ENCODE measurements at places on chromosomes 6 and 20. TPM values are rescaled to one million over a fixed set of nuclear protein-coding genes. Genes with fewer than 3 reads are reported as not detected.

Gene MUCL3
- not detected for total RNA-seq

Gene TMEM244
- total RNA-seq, result not detected

GRCh38 chr6:38584731-38585130 is 55.0 kb downstream of the BTBD9 start:
- H3K36me3 ChIP-seq, result no peaks in the 10 kb centered on the region
- H3K27me3 ChIP-seq, result no peaks in the 10 kb centered on the region
- no peak for DNase-seq
- no peak overlapping the region for H3K27ac ChIP-seq
- no peaks in the 10 kb centered on the region for H3K4me1 ChIP-seq

GRCh38 chr6:53986721-53987521 is 124.3 kb upstream of the MLIP start:
- H3K27ac ChIP-seq, result no peak overlapping the region
- no peaks in the 10 kb centered on the region for H3K36me3 ChIP-seq
- peaks cover 5% of the 10 kb centered on the region for H3K4me1 ChIP-seq

- no peak overlapping the region for H3K27ac ChIP-seq
- no peaks in the 10 kb centered on the region for H3K27me3 ChIP-seq
- no peak overlapping the region for H3K4me3 ChIP-seq
- H3K36me3 ChIP-seq, result peaks cover 65% of the 10 kb centered on the region
- DNase-seq, result peak; percentile 37
Observed at GRCh38 chr6:2890976-2891767, 11.9 kb downstream of the SERPINB9 start.

Gene ARMH2
- total RNA-seq, result not detected

Gene PTCRA
- total RNA-seq, result not detected

DNA sequence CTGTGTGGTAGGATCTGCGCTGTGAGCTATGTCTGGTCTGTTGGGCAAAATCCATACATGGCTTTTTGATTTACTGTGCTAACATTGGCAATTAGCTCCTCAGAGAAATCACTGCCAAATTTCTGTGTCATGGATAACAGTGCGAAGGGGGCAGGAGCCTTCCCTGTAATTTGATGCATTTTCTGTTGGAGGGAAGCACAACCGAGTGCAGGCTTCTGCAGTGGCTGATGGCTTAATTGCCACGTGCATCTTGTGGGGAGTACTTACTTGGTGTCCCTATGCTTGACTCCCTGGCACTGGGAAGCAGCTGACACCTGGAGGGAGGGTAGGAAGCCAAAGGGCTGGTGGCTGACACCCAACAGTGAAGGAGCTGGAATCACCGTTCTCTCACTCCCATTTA is 99.3 kb upstream of the PROKR2 start:
- no peaks in the 10 kb centered on the region for H3K4me1 ChIP-seq
- no peak overlapping the region for H3K4me3 ChIP-seq
- no peaks in the 10 kb centered on the region for H3K36me3 ChIP-seq
- H3K27ac ChIP-seq, result no peak overlapping the region
- no peaks in the 10 kb centered on the region for H3K27me3 ChIP-seq
- DNase-seq, result peak; percentile 50

DNA sequence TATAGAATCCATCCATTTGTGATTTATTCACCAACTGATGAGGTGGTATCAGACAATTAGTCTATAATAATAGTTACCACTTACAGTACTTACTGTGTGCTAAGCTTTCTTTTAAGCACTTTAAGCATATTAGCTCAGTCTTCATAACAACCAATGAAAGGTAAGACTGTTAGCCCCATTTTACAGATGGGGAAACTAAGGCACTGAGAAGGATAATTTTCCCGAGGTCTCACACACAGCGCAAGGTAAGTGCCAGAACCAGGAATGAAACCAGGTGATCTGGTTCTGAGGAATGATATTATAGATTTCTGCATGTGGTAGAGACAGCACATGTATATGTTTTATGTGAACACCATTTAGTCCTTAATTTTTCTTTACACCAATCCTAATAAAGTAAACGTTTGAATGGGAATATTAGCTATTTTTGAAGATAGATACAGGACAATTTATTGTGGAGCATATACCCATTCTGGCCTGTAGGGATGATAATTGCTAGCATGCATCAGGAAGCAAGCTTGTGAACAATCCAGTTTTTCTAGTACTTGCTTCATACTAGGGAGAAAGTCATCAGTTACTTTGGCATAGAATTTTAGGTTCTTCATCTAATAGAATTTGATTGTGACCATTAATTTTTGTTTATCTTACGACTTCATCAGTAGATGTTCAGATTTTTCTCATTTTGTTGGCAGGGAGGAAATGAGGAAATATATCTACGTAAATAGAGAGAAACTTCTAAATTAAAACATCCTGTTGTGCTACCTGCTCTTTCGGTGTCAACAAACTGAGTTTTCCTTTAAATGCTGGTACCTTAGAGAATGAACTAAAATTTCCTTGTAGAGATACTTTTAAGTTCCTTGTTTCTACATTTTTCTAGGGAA is 3.0 kb downstream of the YWHAB start:
- peaks cover 75% of the 10 kb centered on the region for H3K4me1 ChIP-seq
- H3K27me3 ChIP-seq, result no peaks in the 10 kb centered on the region
- H3K27ac ChIP-seq, result no peak overlapping the region
- DNase-seq, result no peak
- no peak overlapping the region for H3K4me3 ChIP-seq

Gene MYH7B
- total RNA-seq, result 0.17 TPM

DNA sequence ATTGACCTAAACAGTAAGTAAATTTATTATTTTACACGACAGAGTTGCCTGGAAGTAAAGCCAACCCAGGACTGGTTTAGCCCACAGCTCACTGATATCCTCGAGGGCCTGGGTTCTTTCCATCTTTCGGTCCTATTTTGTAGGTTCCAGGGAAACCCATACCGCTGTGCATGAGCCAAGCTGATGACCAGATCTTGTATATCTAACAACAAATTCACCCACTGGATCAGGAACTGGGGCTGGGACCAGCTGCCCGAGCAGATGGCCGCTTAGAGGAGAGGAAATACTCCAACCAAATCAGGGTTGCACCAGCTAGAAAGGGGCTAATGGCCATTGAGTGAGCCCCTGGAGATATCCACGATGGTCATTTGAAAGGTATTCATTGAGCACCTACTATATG is 139.2 kb downstream of the BACH2 start:
- no peaks in the 10 kb centered on the region for H3K27me3 ChIP-seq
- H3K36me3 ChIP-seq, result no peaks in the 10 kb centered on the region
- peaks cover 5% of the 10 kb centered on the region for H3K4me1 ChIP-seq
- no peak overlapping the region for H3K27ac ChIP-seq
- DNase-seq, result no peak
- no peak overlapping the region for H3K4me3 ChIP-seq

Gene MICB
- 0.83 TPM for total RNA-seq

Gene NRN1
- total RNA-seq, result 24.2 TPM

GRCh38 chr6:70163795-70164194 is 139.1 kb downstream of the COL9A1 start:
- no peak overlapping the region for H3K27ac ChIP-seq
- no peaks in the 10 kb centered on the region for H3K4me1 ChIP-seq
- H3K4me3 ChIP-seq, result no peak overlapping the region

Gene AIF1
- total RNA-seq, result 14.6 TPM

DNA sequence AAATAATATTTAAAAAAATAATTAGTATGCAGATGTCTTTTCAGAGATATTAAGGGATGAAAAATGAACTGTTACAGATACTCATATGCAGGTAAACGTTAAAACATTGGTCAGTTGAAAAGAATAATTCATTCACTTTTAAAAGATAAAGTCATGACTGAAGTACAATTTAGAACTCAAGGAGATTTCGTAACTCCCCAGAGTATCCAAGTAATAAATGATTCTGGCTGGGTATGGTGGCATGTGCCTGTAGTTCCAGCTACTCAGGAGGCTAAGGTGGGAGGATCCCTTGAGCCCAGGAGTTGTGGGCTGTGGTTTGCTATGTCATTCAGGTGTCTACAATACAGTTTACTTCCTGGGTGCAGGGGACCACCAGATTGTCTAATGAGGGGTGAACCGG is 122.3 kb upstream of the TMEM181 start:
- no peaks in the 10 kb centered on the region for H3K27me3 ChIP-seq
- DNase-seq, result peak; percentile 81
- peaks cover 16% of the 10 kb centered on the region for H3K4me1 ChIP-seq
- H3K27ac ChIP-seq, result no peak overlapping the region
- H3K4me3 ChIP-seq, result no peak overlapping the region
- no peaks in the 10 kb centered on the region for H3K36me3 ChIP-seq

Gene HSPA1B
- 120 TPM for total RNA-seq

- DNase-seq, result no peak
- H3K36me3 ChIP-seq, result no peaks in the 10 kb centered on the region
- H3K27me3 ChIP-seq, result no peaks in the 10 kb centered on the region
- peaks cover 8% of the 10 kb centered on the region for H3K4me1 ChIP-seq
Observed at GRCh38 chr6:15421945-15422733, 176.3 kb downstream of the JARID2 start.

Gene FRK
- 0.57 TPM for total RNA-seq

- peaks cover 13% of the 10 kb centered on the region for H3K36me3 ChIP-seq
- no peak overlapping the region for H3K27ac ChIP-seq
- DNase-seq, result no peak
- no peak overlapping the region for H3K4me3 ChIP-seq
Observed at GRCh38 chr20:36998652-36999051, 47.1 kb upstream of the SAMHD1 start.

DNA sequence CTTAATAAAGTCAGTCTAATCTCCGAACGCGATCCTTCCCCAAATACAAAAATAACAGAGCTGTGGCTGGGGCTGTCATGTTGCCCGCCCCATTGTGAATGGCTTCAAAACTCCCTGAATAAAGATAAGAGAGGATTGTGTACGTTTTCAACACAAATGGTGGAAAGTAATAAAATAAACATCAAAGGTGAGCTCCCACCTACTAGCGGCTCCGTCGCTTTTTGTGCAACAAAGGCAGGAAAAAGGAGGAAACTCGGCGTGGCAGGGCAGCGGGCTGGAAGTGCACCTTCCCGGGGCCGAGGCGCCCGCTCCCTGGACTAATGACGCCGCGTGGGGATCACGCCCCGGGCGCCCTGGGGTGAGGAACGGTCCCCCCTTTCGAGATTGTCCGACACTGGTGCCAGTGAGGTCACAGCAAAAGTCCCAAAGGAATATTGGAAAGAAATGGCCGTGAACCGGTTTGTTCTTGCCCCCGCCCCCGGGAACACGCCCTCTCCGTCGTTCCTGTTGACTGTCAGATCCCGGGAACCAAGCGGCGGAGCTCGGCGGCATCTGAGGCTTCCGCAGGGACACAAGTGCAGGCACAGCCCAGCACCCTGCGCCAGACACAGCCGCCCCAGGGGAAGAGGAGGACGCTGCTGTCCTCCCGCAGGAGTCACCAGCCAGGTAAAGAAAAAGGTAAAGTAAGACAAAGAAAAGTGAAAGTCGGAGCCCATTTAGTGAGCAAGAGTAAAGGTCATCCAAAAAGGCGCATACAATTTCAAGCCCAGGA is 1.1 kb upstream of the FOXQ1 start:
- H3K4me1 ChIP-seq, result peaks cover 44% of the 10 kb centered on the region
- no peak for DNase-seq
- peak overlapping the region; percentile 85 for H3K27ac ChIP-seq
- H3K4me3 ChIP-seq, result peak overlapping the region; percentile 63
- H3K27me3 ChIP-seq, result peaks cover 34% of the 10 kb centered on the region

Gene TFAP2C
- 3.4 TPM for total RNA-seq

- peak overlapping the region; percentile 81 for H3K27ac ChIP-seq
- H3K36me3 ChIP-seq, result no peaks in the 10 kb centered on the region
- no peak for DNase-seq
- H3K27me3 ChIP-seq, result no peaks in the 10 kb centered on the region
Observed at GRCh38 chr20:325889-326644, 715 bp downstream of the SOX12 start.

GRCh38 chr6:67345946-67346345 is 1289.1 kb upstream of the ADGRB3 start:
- H3K27me3 ChIP-seq, result no peaks in the 10 kb centered on the region
- no peaks in the 10 kb centered on the region for H3K4me1 ChIP-seq
- no peak overlapping the region for H3K4me3 ChIP-seq
- DNase-seq, result no peak
- H3K27ac ChIP-seq, result no peak overlapping the region

Gene BCAS1
- 0.13 TPM for total RNA-seq

DNA sequence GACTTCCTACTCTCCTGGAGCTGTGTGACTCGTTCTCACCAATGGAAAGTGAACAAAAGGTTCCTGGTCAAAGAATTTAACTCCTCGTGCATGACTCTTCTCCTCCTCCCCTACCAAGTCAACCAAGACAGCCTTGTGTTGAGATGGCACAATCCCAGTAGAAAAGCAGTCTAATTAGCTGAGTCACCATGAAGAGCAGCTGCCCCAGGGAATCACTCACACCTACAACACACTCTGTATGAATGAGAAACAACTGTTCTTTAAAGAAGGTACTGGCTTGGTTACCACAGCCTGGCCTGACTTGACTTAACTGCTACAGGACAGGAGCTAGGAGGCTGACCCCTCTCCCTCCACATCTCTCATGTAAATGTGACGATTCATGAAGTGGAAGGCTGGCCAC is 2.9 kb upstream of the HLA-DOB start:
- no peak overlapping the region for H3K27ac ChIP-seq
- no peaks in the 10 kb centered on the region for H3K4me1 ChIP-seq
- H3K36me3 ChIP-seq, result no peaks in the 10 kb centered on the region

- H3K4me3 ChIP-seq, result no peak overlapping the region
- no peak overlapping the region for H3K27ac ChIP-seq
- no peaks in the 10 kb centered on the region for H3K36me3 ChIP-seq
- no peaks in the 10 kb centered on the region for H3K4me1 ChIP-seq
- DNase-seq, result no peak
Observed at GRCh38 chr6:44667226-44667625, 279.7 kb downstream of the CDC5L start.

DNA sequence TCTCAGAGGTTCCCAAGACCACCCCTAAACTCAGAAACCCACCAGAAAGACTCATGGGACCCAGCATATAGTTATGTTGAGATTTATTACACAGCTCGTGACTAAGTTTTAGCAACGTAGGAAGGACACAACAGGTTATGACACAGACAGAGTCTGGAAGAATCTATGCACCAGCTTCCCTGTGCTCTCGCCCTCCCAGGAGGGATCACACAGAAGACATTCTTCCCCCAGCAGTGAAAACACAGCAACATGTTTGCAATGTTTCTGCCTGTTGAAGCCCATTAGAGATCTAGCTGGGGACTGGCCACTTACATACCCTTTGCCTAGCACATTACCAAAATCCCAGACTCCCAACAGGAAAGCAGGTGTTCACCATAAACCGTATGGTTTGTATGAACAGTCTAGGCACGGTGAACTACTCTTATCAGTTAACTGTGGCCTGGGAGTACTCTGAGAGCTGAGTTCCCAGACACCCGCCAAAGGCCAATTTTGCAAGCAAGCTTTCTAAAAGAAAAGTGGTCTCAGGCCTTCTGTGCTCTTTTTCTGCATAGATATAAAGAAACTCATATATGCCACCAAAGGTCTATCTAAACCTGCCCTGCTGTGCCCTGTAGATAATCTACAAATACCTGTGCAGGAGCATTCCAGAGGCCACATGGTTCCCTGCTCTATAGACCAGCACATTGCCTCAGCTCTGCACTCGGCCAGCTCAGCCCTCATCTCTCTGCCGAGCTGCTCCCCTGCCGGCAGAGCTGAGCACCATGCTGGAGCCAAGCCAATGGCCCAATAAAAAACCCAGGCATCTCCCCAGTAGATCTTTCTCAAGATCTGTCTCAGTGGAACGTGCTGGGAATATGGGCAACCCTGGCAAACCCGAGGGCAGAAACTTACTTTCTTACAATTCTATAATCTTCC is 69.6 kb upstream of the SMIM28 start:
- no peaks in the 10 kb centered on the region for H3K36me3 ChIP-seq
- no peaks in the 10 kb centered on the region for H3K27me3 ChIP-seq
- DNase-seq, result peak; percentile 89
- H3K4me3 ChIP-seq, result no peak overlapping the region
- peaks cover 5% of the 10 kb centered on the region for H3K4me1 ChIP-seq

Gene NKAIN2
- total RNA-seq, result 0.13 TPM

All from esophagus muscularis mucosa (tissue), 4 donors.